A549 treated with RU486 at 1 μM for 4 hours (cell line): ENCODE measurements at places on chromosomes 3 and 15. TPM values are rescaled to one million over a fixed set of nuclear protein-coding genes. Genes with fewer than 3 reads are reported as not detected.

FOXB1 gene
- total RNA-seq: not detected in 5 replicates

NOX5 gene
- 0.19 to 0.38 TPM (median 0.29 TPM) in 5 replicates for total RNA-seq

SEMA5B gene
- total RNA-seq: 0.07 to 0.47 TPM (median 0.28 TPM) in 5 replicates

FBXL22 gene
- 0.14 to 0.31 TPM (median 0.19 TPM) in 5 replicates for total RNA-seq

PRTG gene
- total RNA-seq: 9.6 to 12.6 TPM (median 11.1 TPM) in 5 replicates

CCDC191 gene
- total RNA-seq: 1.5 to 1.9 TPM (median 1.7 TPM) in 5 replicates

FETUB gene
- 0.07 to 0.37 TPM (median 0.26 TPM) in 3 of 5 replicates, not detected in the others for total RNA-seq

SNX22 gene
- 0.43 to 0.77 TPM (median 0.64 TPM) in 5 replicates for total RNA-seq

FRMD5 gene
- 3.8 to 5.1 TPM (median 4.4 TPM) in 5 replicates for total RNA-seq

NR1I2 gene
- not detected in 5 replicates for total RNA-seq

LMAN1L gene
- not detected in 5 replicates for total RNA-seq

MYL3 gene
- total RNA-seq: 0.22 to 0.35 TPM in 2 of 5 replicates, not detected in the others

SPINK8 gene
- total RNA-seq: not detected in 5 replicates

CLDN18 gene
- total RNA-seq: not detected in 5 replicates
